Osteoblast (primary cell): ENCODE measurements at places on chromosomes 11 and 22. TPM values are rescaled to one million over a fixed set of nuclear protein-coding genes. Genes with fewer than 3 reads are reported as not detected.
A peak's percentile ranks its signal among the peaks of the same experiment; 100 is the strongest.

MYRF gene
- total RNA-seq = 0.29 and 0.36 TPM in 2 replicates

SNX32 gene
- 1.1 and 1.5 TPM in 2 replicates for total RNA-seq

NOX4 gene
- 1.8 TPM in 2 replicates for total RNA-seq

DNA sequence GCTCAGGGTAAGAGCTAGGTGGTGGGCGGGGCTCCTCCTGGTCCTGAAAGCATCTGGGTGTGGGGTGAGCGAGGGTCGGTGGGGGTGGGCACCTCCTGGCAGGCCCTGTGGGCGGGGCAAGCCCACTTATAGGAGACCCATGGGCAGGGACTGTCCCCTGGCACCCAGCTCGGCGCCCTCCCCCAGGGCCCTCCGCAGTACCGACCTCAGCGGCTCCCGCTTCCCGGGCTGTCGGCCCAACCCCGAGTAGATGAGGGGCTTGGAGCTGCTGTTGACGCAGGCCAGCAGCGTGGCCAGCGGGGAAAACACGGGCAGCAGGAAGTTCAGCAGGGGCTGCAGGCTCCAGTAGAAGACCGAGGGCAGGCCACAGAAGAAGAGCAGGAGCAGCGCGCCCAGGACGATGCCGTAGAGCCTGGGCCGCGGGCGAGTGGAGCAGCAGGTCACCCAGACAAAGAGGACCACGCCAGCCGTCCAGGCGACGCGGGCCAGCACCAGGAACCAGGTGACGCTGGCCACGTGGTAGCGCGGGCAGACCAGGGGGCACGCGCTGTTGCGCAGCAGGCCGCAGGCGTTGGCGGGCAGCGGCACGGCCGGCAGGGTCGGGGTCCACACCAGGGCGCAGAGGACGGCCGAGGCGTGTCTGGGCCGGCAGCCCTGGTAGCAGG is 663 bp downstream of the MRGPRG start:
- peak; percentile 76 for DNase-seq

DNA sequence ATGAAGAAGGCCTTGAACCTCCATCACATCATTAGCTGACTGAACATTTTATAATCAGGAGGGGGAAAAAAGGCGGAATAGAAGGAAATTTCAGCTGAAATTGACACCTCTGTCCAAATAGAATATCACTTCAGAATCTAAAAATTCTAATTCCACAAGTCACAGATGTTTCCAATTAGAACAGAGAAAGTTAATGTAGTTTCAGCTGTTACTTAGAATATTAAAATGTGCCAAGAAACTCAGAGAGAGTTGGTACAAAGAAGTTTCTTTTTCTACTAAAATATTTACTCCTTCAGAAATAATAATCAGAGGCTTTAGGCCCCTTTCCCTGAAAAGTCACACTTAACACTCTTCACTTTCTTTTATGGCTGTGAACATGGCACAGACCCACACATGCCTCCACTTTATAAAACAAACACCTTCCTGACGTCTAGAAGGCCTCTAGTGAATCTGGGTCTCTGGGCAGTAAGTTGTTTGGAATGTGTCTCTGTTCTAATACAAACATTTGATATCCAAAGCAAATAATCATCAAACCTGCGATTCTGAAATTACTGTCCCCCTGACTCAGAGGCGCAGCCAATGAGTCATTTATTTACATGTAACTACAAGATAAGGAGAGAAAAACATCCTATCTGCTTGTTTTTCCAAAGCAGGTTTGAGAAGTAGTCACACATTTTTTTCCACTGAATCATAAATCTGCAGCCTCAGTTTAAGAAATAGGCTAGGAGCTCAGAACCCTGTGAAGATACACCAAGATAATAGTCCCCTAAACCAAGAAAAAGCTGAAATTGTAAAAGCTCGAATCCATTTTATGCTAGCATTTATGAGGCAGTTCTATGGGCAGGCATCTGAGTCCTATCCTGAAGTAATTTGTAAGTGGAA is 148.4 kb downstream of the ME3 start:
- DNase-seq = peak; percentile 93

DNA sequence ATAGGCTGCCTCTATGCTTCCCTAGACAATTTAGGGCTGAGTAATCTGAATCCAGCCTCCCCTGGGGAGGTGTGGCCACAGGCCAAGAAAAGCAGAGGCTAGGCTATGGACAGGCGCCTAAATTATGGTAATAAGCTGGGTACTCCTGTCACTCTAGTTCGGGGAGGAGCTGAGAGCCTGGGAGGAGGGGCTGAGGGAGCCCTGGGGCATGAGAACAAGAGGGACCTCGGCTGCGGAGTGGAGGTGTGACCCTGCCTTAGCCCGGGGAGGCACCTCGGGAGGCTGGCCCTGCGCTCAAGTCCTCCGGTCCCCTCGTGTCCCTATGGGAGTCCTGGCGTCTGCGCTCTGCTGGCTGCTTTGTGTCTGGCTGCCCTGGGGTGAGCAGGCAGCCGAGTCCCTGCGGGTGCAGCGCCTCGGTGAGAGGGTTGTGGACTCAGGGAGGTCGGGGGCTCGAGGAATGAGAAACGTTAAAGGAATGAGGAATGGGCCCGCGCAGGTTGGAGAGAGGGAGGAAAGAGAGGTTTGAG is at the start of gene OTOG:
OTOG (plus strand) TSS at position 209 of the 527 bp plus-strand sequence; CDS start at position 323, 114 bp downstream.
- peak; percentile 93 for DNase-seq

DNA sequence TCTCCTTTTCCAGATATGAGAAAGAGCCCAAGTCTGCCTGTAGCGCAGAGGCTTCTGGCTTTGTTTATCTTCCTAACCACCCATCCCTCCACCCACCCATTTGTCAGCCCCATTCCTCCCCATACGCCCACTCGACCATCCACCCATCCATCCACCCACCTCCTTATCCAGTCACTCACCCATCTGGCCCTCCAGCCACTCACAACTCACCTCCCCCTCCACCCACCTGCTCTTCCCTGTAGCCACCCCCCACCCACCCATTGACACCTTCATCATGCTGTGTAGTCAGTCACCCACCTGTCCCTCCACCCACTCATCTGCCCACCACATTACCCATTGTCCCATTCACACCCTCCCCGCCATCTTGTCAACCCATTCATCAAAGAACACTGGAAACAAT is 5.5 kb downstream of the CST6 start:
- peak; percentile 66 for DNase-seq

GRCh38 chr22:38464992-38465672 is 2.8 kb upstream of the KDELR3 start:
- peak; percentile 58 for DNase-seq

GRCh38 chr11:70251659-70252321 is 18.7 kb upstream of the PPFIA1 start:
- peak; percentile 73 for DNase-seq
